ENCODE measurements at places on chromosomes 16 and 17.

DNA sequence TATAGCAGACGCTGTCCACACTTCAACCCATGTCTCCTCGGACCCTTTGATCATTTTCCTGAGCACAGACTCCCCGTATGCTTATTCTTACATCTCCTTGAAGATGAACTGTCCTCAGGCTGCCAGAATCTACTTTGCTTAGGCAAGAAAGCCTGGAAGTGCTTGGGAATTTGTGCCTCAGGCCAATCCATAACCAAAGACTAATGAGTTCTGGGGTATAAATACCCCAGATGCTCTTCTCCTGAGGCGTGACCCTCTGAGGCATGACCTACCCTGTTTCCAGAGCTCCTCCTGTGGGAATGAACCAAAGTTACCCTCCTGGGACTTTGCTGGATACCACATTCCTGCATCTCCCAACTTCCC is 10.1 kb upstream of the TEKT3 start:
- no peaks in the 10 kb centered on the region for H3K27me3 ChIP-seq
- H3K27ac ChIP-seq: no peak overlapping the region
- DNase-seq: no peak
- H3K36me3 ChIP-seq: no peaks in the 10 kb centered on the region

GRCh38 chr17:59284317-59284716 is 47.1 kb upstream of the YPEL2 start:
- no peak overlapping the region for H3K4me3 ChIP-seq
- H3K4me1 ChIP-seq: no peaks in the 10 kb centered on the region
- no peak overlapping the region for H3K27ac ChIP-seq
- no peaks in the 10 kb centered on the region for H3K36me3 ChIP-seq

- no peaks in the 10 kb centered on the region for H3K36me3 ChIP-seq
- H3K27ac ChIP-seq: no peak overlapping the region
- no peak for DNase-seq
- no peaks in the 10 kb centered on the region for H3K4me1 ChIP-seq
Observed at GRCh38 chr17:62737513-62737912, 70.6 kb downstream of the MARCHF10 start.

GRCh38 chr17:41681776-41682175 is 6.9 kb upstream of the EIF1 start:
- H3K27ac ChIP-seq: no peak overlapping the region
- no peaks in the 10 kb centered on the region for H3K4me1 ChIP-seq
- H3K27me3 ChIP-seq: no peaks in the 10 kb centered on the region

- H3K4me3 ChIP-seq: peak within 1 kb of the TSS; percentile 41
- H3K27me3 ChIP-seq: no peaks in the 10 kb centered on the region
- no peak for DNase-seq
- no peaks in the 10 kb centered on the region for H3K36me3 ChIP-seq
Observed at GRCh38 chr17:44758414-44759085, at the start of gene ADAM11. Gene ADAM11 (plus strand): TSS chr17:44758988. CDS start chr17:44759200, 212 bp downstream.

- no peaks in the 10 kb centered on the region for H3K36me3 ChIP-seq
- H3K27ac ChIP-seq: no peak overlapping the region
- no peak overlapping the region for H3K4me3 ChIP-seq
- H3K4me1 ChIP-seq: no peaks in the 10 kb centered on the region
- DNase-seq: no peak
Observed at GRCh38 chr17:70613681-70614080, 444.3 kb downstream of the KCNJ2 start.

DNA sequence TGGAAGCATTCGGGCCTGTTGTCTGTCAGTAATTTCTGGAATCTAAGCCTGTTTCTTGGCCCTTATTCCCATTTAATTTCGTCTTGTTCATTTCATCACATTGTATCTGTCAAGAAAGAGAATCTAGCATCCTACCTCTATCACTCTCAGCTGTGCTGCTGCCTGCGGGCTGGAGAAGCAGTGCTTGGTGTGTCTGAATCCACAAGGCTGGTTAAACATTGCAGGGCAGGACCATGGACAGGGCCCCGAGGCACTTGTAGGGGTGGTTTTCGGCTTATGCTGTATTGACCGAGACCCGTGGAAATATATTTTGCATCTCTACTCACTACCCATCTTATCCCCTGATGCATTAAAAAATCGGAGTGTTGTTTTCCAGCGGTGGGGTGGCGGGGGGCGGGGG is 3.1 kb downstream of the RAB11FIP4 start:
- H3K4me3 ChIP-seq: no peak overlapping the region
- no peak overlapping the region for H3K27ac ChIP-seq
- DNase-seq: peak; percentile 78
- no peaks in the 10 kb centered on the region for H3K27me3 ChIP-seq
- H3K4me1 ChIP-seq: no peaks in the 10 kb centered on the region

DNA sequence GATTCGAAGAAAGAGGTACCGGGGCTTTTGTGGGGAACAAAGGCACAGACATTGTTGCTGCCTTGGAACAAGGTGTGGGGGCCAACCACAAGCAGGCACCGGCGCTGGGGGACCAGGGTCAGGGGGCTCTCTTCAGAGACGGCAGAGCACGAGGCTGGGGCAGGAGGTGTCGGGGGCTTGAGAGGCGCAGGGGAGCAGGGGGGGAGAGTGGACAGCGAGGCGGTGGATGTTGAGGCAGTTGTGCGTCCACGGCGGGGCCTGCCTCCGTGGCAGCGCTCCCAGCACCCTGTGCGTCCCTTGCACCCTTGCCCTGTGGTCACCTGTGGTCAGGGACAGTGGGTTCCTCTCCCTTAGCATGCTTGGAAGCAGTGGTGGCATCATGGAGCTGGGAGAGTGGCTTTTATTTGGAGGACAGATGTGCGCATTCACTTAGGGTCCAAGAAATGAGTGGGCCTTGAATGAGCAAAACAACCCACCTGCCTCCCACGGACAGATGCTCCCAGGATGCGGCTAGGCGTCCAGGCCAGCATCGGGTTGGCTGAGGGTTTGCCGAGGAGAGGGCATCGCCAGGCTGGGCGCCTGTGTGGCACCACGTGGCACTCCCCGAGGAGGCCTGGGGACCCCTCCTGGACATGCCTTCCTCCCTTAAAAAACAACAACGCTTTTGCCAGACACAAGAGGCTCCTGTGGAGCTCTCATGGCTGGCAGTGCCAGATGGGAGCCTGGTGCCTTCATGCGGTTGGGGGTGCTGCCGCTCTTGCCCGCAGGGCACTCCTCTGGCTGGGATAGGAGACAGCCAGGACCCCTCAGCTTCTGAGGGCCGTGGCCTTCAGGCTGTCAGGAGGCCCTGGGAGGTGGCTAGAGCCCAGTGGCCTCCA is 113.0 kb downstream of the BANP start:
- peak; percentile 68 for DNase-seq
- no peaks in the 10 kb centered on the region for H3K27me3 ChIP-seq
- no peak overlapping the region for H3K27ac ChIP-seq
- H3K36me3 ChIP-seq: no peaks in the 10 kb centered on the region
- no peak overlapping the region for H3K4me3 ChIP-seq

GRCh38 chr17:62791235-62791734 is 16.8 kb downstream of the MARCHF10 start:
- H3K4me3 ChIP-seq: no peak overlapping the region
- H3K27me3 ChIP-seq: no peaks in the 10 kb centered on the region
- no peak for DNase-seq
- H3K27ac ChIP-seq: no peak overlapping the region
- H3K4me1 ChIP-seq: no peaks in the 10 kb centered on the region

DNA sequence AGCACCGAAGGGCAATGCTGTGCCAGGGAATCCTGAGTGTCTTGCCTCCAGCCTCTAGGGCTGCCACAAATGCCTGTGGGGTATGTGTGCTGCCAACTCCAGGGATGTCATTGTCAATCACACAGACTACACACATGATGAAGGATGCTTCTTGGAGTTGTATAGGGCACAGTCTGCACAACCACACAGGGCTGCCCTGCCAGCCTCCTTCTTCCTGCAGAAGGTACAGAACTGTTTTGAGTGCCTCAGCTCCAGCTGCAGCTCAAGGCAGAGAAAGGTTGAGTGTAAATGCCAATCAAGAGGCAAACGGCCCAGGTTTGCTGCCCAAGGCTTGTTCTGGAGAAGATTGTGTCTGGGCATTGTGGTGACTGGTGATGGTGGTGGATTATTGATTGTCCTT is 15.6 kb downstream of the SCNN1B start:
- H3K27ac ChIP-seq: no peak overlapping the region
- no peak overlapping the region for H3K4me3 ChIP-seq
- H3K36me3 ChIP-seq: no peaks in the 10 kb centered on the region
- H3K4me1 ChIP-seq: no peaks in the 10 kb centered on the region
- DNase-seq: no peak

- no peak overlapping the region for H3K27ac ChIP-seq
- H3K36me3 ChIP-seq: peaks cover 8% of the 10 kb centered on the region
- no peak overlapping the region for H3K4me3 ChIP-seq
- H3K4me1 ChIP-seq: no peaks in the 10 kb centered on the region
- no peaks in the 10 kb centered on the region for H3K27me3 ChIP-seq
Observed at GRCh38 chr17:563616-564015, 151.0 kb downstream of the VPS53 start.

DNA sequence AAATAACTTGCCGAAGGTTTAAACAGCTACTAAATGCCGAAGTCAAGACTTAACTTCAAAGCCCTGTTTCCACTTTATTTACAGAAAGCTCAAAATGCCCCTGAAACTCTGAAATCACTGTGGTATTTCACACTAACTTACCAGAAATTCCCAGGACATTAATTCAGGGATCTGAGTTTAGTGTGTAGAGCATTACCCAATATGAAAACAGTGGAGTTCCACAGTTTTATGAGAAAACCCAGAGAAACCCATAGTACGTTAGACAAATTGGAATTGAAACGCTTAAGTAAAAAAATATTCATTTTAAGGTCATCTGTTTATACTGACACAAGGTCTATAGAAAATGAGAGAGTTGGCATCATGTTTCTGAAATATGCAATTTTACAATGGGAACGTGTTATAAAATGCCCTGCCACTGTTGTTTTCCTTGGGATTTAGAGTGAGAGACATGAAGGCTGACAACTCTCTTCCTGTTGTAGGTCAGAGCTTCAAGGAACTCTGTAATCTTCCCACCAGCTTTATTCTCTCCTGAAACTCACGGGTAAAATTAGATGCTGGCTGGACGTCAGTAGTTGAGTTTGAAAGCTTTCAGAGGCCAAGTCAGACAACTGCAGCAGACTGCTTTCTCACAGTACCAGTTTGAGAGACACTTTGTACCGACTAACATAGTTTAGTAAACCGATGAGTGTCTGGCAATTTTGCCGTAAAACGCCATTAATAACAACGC is 139.4 kb upstream of the TBX2 start:
- no peaks in the 10 kb centered on the region for H3K27me3 ChIP-seq
- DNase-seq: no peak
- peaks cover 13% of the 10 kb centered on the region for H3K4me1 ChIP-seq
- H3K27ac ChIP-seq: peak overlapping the region; percentile 82

- DNase-seq: no peak
- H3K27me3 ChIP-seq: no peaks in the 10 kb centered on the region
- no peak overlapping the region for H3K4me3 ChIP-seq
- H3K27ac ChIP-seq: no peak overlapping the region
Observed at GRCh38 chr16:66435896-66436295, 8.8 kb downstream of the BEAN1 start.

Data from aorta (tissue), 5 donors.